ENCODE measurements at places on chromosomes 5 and 9.

DNA sequence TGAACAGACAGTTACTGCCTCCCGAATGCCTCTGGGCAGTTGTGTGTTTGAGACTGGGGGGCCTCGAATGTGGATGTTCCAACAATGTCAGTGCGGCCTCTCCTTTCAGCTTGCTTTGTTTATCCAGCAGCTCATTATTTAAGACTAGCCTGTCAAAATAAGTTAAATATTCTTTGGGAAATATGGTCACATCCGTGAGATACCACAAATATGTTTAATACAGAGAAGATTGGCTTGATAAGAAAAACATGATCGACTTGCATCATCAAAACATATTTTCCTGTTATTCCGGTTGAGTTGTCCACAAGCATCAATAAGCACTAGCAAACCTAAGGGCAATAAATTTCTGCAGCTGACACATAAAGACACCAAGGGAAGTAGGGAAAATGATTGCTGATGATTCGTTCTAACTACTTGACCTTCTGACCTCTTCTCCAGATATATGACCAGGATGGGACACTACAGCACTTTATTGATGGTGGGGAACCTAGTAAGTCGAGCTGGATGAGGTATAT is 66.5 kb downstream of the PRDM6 start:
- peak; percentile 12 for DNase-seq

GRCh38 chr9:13615660-13616490 is 336.4 kb upstream of the MPDZ start:
- DNase-seq: no peak

- DNase-seq: peak; percentile 27
Measured at GRCh38 chr5:74396913-74397622, 243.5 kb downstream of the ENC1 start.

DNA sequence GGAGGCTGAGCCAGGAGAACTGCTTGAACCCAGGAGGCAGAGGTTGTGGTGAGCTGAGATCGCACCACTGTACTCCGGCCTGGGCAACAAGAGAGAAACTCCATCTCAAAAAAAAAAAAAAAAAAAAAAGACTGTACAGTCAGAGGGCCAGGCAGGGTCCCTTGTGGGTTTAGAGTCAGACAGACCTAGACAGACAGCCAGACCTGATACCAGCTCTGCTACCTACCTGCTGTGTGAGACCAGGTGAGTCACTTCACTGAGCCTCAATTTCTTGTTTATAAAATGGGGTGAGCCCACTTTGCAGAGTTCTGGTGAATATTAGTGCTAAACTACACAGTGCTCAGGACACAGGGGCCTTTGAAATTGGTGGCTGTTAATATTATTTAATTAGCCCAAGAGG is 19.7 kb downstream of the TRIM14 start:
- DNase-seq: no peak

- DNase-seq: no peak
Measured at GRCh38 chr5:35339616-35340100, 109.4 kb upstream of the PRLR start.

DNA sequence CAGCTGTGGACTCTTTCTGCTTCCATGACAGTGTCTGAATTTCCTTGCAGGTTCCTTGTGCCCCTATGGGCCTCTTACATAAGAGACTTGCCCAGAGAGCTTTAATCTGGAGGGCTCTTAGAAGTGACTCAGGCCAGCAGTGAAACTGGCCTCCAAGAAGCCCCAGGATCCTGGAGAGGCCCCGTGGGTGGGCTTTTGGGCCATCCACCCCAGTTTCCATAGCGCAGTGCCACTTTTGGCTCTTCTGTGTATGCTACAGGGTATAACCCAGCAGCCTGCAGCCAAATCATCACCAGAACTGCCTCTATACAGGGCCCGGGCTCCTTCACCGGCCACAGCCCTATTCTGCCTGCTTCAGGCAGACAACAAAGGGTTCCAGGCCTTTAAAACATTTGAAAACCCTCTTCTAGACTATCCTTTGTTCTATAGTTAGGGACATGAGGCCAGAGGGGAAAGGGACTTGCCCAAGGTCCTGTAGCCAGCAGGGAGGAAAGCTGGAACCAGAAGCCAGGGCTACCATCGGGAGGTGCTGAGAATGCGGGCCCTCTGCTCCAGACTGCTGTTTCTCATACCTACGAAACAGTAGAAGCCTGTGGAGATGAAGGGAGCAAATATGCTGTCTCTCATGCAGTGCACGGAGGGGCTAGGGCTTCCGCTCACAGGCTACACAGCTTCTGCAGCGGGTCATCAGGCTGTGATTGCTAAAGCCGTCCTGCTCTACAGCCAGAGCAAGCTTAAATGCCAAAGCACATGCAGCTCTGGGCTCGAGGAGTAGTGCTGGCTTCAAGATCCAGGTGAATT is 18.0 kb downstream of the SH3PXD2B start:
- no peak for DNase-seq

DNA sequence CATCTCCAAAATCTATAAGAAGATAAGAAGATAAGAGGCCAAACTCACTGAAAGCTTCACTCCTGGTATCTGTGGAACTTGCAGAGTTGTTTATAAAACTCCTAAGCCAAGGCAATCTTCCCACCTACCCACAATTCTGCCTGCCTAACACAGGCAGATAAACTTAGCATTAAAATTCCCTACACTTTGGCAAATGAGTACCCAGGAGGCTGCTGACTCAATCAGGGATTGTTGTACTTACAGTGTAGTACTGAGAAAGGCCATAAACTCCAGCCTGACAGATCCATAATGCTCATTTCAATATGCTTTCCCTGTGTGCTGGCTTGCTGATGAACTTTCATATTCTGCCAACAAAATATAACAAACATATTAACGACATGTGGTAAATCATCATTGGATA is 725.2 kb downstream of the BRINP1 start:
- no peak for DNase-seq

GRCh38 chr5:133831491-133832224 is 136.8 kb downstream of the C5orf15 start:
- DNase-seq: peak; percentile 29

GRCh38 chr5:126757713-126758357 is 19.1 kb upstream of the LMNB1 start:
- DNase-seq: no peak
